Adrenal gland (tissue), 19 donors: ENCODE measurements at places on chromosomes 3 and 15. TPM values are rescaled to one million over a fixed set of nuclear protein-coding genes. Genes with fewer than 3 reads are reported as not detected.

- DNase-seq: no peak
Measured at GRCh38 chr3:30893678-30894325, 659 bp downstream of the GADL1 start.

The MRAS gene
- polyA plus RNA-seq: 47.9 TPM

The ACSBG1 gene
- polyA plus RNA-seq: 4.3 TPM

DNA sequence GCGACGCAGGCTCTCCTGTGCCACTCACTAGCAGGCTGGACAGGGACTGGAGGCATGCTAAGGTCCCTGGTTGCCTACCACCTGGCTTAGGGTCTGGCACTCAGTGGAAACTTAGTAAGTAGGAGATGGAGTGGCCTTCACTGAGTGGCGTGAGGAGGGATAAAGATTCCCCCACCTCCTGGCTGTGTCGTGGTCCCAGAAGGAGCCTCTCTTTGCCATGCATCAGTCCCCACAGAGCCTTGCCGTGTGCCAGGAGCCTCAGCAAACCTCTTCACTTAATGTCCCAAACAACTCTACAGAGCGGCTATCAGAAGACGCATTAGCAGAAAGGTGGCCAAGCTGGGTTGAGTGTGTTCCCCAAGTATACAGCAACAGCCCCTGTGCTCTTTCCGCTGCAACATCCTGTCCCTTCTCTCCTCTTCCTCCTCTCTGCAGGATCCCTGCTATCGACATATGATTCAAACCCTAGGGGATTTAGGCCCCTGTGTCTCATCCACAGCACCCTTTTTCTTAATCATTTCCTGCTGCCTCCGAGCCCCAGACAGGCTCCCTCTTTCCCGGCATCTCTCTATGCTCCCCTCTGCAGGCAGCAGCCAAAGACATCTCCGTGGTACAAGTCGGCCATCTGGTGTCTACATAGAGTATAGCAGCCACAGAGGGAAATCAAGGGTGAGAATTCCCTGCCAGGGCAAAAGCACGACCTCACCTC is 66.7 kb downstream of the SLC6A1 start:
- DNase-seq: peak; percentile 64

DNA sequence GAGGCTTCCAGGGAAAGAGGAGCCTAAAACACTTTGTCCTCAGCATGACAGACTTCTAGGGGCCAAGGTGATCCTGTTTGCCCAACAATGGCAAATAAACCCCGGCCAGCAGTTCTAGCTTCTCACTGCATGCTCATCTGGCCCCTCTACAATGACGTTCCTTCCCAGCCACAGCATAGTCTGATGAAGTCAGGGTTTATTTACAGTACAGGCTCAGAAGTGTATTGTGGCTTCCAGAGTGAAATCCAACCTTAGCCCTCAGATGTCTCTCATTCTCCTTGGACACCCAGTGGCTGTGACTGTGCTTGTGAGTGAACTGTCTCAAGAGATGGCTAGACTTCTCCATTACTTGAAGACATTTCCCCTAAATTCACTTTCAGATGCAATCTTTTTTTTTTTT is 40.8 kb downstream of the BFSP2 start:
- DNase-seq: no peak

DNA sequence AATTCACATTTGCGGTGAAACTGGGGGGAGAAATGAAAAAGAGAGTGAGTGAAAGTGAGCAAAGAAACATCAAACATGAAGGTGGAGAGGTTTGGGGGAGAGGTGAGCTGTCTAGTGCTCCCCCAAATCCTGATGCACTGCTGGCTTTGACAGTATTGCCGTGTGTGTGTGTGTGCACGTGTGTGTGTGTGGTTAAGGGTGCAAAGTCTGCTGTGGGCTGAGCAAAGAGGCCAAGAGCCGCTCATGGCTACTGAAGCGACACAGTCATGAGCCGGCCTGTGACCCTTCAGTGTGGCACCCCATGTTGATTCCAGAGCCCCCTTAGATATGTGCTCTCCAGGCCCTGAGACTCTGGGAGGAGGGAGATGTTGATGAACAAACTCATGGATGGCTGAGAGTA is 94.3 kb downstream of the DGKG start:
- no peak for DNase-seq

GRCh38 chr15:67024998-67025368 is 40.4 kb upstream of the SMAD3 start:
- no peak for DNase-seq

DNA sequence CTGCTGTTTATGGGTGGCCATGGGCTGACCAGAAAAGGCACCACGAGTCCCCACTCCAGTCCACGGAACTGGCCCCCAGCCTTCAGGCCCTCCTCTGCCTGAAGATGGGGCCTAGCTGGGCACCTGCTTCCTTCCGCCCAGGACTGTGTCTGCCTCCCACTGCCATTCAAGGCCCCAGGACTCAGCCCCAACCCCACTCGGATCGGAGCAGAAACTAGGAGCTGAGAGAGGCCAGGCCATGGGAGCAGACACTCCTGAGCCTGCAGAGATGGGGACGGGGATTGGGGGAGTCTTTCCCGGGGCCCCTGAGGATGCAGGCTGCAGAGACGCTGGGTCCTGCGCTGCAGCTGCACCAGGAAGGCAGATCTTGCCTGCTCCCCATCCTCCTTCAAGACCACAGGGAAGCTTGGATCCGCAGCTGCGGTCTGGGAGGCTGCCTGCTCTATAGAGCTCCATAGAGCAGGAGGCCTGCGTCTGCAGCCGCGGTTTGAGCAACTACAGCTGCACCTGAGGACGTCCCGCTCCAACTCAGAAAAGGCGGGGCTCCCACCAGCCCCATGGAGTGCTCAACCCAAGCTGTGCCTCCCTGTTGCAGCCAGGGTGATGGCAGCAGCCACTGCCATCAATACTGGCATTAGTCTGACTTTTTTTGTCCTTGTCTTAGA is 383.9 kb upstream of the TMCO5A start:
- no peak for DNase-seq

The IL16 gene
- polyA plus RNA-seq: 8.8 TPM

The CCDC71 gene
- polyA plus RNA-seq: 17.7 TPM

DNA sequence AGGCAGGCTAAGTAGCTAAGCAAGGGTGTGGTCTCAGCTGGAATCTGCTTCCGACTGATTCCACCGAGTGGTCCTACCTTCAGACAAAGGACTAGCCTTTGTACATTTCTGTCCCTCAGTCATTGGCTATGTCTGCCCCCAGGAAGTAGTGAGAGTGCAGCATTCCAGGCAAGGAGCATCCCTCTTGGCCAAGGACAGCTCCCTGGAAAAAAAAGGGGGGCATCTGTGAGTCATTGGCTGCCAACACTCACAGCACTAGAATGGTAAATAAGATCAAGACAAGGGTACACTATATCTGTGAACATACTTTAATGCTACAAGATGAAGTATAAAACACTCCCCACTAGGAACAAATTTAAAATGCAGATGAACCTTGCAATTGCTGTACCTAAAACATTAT is 66.8 kb downstream of the STAC start:
- DNase-seq: no peak

GRCh38 chr3:118805007-118805406 is 229.6 kb downstream of the IGSF11 start:
- DNase-seq: no peak

DNA sequence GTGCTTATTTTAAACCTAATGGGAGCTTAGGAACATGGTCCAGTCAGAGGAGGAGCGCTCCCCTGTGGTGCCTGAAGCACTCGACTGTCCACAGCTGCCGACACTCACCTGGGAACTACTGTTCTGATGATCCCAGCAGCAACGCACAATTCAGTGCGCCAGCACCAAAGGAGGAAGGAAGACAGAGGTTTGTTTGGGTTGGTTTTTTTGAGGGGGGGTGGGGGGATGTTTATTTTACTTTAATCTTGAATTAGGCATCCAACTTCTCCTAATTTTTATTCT is 48.8 kb upstream of the VGLL4 start:
- no peak for DNase-seq

- DNase-seq: no peak
Measured at GRCh38 chr15:93866948-93867347, 364.4 kb upstream of the MCTP2 start.

The ITIH3 gene
- polyA plus RNA-seq: 0.97 TPM

The ROBO2 gene
- polyA plus RNA-seq: 3.8 TPM

The CSPG5 gene
- polyA plus RNA-seq: 0.32 TPM

DNA sequence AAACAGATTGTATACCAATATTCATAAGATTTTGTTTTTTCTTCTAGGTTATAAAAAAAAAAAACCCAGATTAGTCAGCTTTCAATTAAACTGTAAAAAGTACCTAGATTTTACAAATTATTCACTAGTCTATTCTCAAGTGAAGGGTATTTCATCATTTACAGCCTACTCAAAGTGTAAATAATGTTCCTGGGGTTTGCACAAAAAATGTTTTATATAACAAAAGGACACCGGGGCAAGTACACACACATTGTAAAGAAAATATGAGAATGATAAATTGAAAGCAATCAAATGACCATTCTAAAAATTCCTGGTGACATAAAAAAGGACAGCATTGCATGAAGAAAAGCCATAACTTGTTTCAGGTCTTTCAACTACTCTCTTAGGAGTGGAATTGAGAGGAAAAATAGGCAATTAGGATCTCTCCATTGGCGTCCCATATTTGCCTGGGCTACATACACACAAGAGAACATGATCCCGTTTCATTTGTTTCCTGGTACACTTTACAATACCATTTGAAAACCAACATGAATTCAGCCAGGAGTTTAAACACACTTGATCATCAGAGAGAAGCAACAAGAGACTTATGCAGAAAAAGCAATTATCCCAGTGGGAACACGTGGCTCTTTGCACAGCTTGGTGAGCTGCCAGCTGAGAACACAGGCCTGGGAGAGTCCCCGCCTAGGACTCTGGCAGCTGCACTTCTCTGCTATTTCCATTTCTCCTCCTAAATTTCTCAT is 1039.2 kb downstream of the ROBO1 start:
- DNase-seq: peak; percentile 74

DNA sequence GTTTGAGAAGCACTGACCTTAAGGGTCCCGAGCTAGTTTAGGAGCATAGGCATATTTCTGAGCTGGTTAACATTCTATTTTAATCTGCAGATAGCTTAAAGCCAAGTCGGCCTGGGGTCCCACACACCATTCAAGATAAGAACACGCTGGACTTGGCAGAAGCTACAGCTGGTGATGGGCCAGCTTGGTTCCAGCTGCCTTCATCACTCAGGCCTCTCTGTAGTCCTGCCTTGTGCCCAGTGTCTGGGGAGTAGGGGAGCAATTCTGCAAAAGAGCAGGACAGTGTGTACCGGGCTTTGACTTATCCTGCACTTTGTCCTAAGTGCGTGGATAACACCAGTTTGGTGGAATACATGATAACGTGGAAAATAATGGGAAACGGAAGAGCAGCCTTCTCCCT is 164.5 kb downstream of the MEGF11 start:
- peak; percentile 66 for DNase-seq

DNA sequence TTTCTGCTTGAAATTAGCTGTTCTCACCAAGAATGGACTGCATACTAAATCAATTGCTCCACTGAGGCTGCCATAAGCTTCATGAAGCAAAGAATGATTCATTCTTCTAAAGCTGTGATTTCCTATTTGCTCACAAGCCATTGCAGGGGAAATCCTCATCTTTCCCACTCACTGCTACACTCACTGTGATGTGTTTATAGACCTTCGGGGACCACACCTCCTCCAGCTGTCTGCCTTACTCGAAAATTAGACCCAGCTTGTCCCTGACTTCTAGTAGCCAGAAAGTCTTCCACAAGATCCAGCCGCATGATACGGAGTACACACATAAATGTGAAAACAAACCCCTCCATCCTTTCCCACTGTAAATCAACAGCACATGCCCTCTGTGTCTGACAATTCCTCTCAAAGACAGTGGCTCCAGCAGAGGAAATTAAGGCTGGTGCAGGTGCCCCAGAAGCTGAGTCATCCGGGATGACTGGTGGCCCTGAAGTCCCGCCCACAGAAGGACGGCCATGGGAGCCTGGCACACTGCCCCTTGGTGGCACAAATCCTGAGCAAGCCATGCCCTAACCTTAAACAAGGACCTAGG is 172.0 kb downstream of the STT3B start:
- peak; percentile 88 for DNase-seq

- peak; percentile 25 for DNase-seq
Measured at GRCh38 chr15:94231723-94232468, 535 bp downstream of the MCTP2 start.

- no peak for DNase-seq
Measured at GRCh38 chr3:195877767-195878423, 30.5 kb downstream of the TNK2 start.

The TP63 gene
- 0.13 TPM for polyA plus RNA-seq

- no peak for DNase-seq
Measured at GRCh38 chr3:119604878-119605277, 7.2 kb downstream of the PLA1A start.

DNA sequence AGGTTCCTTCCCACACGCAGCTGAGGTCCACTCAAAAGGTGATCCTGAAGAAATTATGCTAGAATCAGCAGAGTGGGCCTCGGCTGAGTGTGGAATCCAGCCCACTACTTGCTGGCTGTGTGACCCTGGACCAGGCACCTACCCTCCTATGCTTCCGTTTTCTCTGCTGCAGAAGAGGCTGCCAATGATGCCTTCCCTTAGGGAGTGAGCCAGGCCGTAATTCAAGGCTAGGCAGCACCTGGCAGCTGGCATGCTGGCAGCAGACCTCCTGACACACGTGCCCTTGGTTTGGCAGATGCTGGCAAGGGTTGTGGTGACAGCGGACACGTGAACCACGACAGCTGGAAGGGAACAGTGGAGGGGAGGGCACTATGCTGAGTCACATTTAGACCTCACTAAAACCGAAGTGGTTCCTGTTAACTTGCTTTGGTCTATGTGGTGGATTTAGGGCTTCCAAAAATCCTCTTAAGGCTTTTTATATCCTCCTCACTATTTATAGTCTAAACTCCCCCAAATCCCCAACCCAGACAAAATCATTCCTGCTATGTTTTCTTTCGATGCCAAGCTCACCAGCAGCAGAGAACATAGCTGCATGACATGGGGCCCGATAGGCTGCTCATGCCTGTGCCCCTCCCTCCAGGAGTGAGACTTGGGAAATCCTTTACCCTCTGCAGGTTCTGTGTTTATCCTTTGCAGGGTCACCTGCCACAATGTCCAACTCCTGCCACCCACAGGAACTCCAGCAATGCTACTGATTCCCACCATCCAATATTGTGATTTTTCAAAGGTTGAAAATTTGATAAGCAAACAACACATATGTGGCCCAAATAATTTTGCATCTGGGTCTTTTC is 10.6 kb upstream of the PCSK6 start:
- peak; percentile 90 for DNase-seq

DNA sequence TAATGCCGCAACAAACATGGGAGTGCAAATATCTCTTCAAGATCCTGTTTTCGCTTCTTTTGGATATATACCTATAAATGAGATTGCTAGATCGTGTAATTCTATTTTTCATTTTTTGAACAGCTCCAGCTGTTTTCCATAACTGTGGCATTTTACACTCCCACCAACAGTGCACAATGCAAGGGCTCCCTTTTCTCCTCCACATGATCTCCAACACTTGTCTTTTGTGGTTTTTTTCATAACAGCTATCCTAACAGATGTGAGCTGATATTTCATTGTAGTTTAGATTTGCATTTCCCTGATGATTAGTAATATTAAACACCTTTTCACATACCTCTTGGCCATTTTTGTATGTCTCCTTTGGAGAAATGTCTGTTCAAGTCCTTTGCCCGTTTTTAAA is 58.6 kb upstream of the TJP1 start:
- no peak for DNase-seq

The NAA80 gene
- polyA plus RNA-seq: 6.0 TPM

The GPR27 gene
- 0.98 TPM for polyA plus RNA-seq

The GOLGA8Q gene
- 0.60 TPM for polyA plus RNA-seq
